Right ventricle myocardium inferior (tissue), 1 donor: ENCODE measurements at places on chromosomes 4 and X. TPM values are rescaled to one million over a fixed set of nuclear protein-coding genes. Genes with fewer than 3 reads are reported as not detected.

GRCh38 chrX:2492531-2493218 lies 8.1 kb downstream of the DHRSX start:
- no peak for DNase-seq

- DNase-seq: no peak
Measured at GRCh38 chr4:76998251-76998901, 48.8 kb downstream of the SEPTIN11 start.

NHSL2 gene
- total RNA-seq: 5.7 TPM

GRCh38 chr4:171561419-171561818 lies 251.8 kb upstream of the GALNTL6 start:
- no peak for DNase-seq

GRCh38 chr4:118889312-118889691 lies 648 bp downstream of the SYNPO2 start:
- no peak for DNase-seq

- no peak for DNase-seq
Measured at GRCh38 chr4:148868191-148868590, 426.0 kb upstream of the NR3C2 start.

GRCh38 chr4:181365671-181366070 lies 877.5 kb upstream of the TENM3 start:
- no peak for DNase-seq

GRCh38 chr4:153210727-153211126 lies 6.5 kb downstream of the TRIM2 start:
- no peak for DNase-seq

DNA sequence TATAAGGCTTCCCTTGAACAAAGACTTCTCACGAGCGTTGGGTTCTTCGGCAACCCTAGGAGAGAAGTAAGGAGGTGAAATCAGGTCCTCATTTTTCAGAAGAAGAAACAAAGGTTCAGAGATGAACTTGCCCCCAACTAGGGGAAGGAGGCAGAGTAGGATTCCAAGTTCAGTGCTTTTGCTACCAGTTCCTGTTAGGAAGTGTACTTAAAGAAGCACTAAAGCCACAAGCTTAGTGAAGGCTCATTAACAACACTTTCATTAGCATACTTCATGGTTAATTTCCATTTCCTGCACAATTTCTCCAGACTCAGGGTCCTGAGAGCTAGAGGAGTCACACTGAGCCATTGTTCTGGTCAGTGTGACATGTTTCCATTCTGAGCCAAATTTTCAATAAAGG lies 52.1 kb downstream of the VSIG4 start:
- no peak for DNase-seq

DNA sequence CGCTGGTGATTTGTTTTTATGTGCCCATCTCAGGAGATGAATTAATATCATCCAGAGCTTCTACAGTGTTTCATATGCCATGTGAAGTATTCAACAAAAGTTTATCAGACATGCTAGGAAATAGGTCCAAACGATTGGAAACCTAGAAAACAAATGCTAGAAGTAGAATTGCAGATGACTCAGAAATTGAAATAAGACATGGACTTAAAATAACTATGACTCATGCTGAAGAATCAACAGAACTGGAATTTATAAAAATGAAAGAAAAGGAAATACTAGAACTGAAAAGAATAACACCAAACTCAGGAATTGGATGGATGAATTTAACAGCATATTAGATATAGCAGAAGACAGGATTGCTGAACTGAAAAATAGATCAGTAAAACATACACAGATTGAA lies 172.7 kb upstream of the GIMD1 start:
- DNase-seq: no peak

XAGE2 gene
- total RNA-seq: not detected

- no peak for DNase-seq
Measured at GRCh38 chr4:62194342-62194741, 994.2 kb downstream of the ADGRL3 start.

- DNase-seq: no peak
Measured at GRCh38 chr4:87056881-87057280, 122.1 kb downstream of the AFF1 start.

DNA sequence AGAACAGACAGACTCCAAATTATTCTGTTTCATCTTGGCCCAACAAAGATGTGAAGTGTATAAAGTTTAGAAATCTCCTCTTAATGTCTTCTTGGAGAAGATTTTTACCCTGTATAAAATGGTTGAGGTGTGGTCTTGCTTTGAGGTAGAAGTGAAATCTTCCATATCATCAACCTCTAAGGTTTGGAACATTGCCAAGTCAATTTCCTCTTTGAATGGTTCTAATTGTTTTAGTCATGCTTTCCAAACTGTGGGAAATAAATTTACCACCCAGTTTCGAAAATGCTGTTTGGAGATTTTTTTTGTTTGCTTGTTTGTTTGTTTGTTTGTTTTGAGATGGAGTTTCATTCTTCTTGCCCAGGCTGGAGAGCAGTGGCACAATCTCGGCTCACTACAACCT lies 174.1 kb upstream of the ADAMTS3 start:
- no peak for DNase-seq

GRCh38 chr4:3283916-3284315 lies 8.9 kb upstream of the RGS12 start:
- DNase-seq: no peak

NPY2R gene
- not detected for total RNA-seq

GRCh38 chrX:37815366-37815765 lies 32.0 kb downstream of the DYNLT3 start:
- no peak for DNase-seq

TRAPPC2 gene
- total RNA-seq: 7.1 TPM

GRCh38 chr4:138789796-138790195 lies 225.8 kb upstream of the NOCT start:
- DNase-seq: no peak

FAM236D gene
- not detected for total RNA-seq

- no peak for DNase-seq
Measured at GRCh38 chr4:27692158-27692557, 831.5 kb downstream of the STIM2 start.

GRCh38 chrX:107619885-107620322 lies 8.4 kb upstream of the PRPS1 start:
- no peak for DNase-seq

FOXR2 gene
- total RNA-seq: not detected

DNA sequence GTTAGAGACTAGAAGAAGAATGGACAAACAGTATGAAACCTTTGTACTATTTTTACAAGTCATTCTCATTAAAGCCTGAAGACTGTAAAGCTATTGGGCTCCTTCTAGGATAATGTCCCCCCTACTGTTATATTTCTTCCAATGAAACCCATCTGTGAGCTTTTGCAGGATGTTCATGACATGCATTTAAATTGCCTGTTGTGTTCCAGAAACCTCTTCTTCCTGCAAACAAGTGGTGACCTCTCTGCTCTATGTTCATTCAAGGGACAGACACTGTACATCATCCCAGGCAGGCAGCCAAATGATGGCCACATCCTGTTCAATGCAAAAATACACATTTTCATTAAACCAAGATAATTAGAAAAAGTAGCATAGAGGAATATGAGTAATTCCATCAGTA lies 128.0 kb downstream of the C4orf33 start:
- no peak for DNase-seq

- DNase-seq: no peak
Measured at GRCh38 chrX:39811376-39811775, 286.4 kb downstream of the BCOR start.

PPP4R3C gene
- total RNA-seq: not detected

DNA sequence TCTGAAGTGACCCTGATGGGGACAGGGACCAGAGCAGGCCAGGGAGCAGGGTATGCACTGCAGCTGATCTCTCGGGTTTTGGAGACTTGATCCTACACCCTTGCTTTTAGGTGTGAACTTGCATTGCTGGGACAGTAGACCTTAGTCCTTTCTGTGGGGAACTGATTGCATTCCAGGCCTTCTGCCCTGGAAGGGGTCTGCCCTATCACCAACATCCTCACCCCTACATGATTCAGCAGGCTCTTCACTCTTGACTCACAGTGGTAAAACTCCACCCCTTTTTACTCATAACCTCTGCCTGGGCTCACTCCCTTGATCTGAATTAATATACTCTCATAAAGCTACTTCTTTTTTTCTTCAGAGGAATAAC lies 6.6 kb upstream of the DDX60L start:
- no peak for DNase-seq

GRCh38 chrX:45807572-45808425 lies 607.1 kb upstream of the DIPK2B start:
- DNase-seq: no peak

DNA sequence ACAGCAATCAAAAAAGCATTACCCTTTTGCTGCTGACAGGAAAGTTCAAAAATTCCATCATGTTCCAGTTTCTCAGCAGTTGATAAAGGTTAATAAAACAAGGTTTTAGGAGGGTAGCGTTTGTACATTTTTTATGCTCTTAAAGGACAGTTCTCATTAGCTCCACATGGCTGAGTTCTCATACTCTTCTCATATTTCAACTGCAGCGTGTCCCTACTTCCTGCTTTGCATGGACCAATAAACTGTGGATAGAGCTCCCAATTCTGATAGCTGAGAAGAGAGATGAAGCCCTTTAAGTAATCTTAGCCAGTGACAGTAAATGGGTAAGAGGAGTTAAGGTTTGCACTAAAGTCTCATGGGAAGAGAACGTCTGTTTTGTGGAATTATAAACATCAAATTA lies 53.5 kb downstream of the SPANXA2 start:
- DNase-seq: no peak

MAGEB10 gene
- not detected for total RNA-seq

DNA sequence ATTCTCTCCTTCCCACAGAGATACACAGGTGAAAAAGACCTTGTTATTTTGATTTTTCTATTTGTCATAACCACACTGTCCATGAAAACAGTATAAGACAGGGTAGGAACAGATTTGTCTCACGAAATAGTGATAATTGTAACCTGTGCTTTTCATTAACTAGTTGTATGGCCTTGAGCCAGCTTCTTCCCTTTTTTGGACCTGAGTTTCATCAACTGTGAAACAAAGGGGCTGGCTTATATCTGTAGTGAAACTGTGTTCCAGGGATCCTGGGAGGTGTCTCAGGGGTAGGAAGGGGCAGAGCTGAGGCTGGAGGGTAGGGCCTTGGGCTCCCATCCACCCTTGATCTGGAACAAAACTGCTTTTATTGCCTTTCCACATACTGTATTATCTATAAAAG lies 50.9 kb downstream of the MED28 start:
- no peak for DNase-seq

DNA sequence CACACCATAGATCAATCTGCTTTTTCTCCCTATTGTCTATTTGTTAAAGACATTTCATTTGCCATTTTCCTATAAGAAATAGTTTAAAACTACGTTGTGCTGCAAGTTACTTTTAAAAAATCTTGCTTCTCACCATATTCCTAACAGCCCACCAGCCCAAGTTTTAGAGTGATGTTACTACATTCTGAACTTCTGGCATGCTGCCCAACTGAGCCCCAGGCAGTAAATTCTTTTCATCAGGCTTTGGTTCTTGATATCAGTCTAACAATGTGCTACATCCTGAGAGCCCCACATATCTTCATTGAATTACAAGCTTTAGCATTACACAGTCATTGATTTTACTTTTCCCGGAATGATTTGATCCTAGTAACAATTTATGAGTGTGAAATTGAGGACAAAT lies 283.8 kb upstream of the IL1RAPL1 start:
- DNase-seq: no peak

DNA sequence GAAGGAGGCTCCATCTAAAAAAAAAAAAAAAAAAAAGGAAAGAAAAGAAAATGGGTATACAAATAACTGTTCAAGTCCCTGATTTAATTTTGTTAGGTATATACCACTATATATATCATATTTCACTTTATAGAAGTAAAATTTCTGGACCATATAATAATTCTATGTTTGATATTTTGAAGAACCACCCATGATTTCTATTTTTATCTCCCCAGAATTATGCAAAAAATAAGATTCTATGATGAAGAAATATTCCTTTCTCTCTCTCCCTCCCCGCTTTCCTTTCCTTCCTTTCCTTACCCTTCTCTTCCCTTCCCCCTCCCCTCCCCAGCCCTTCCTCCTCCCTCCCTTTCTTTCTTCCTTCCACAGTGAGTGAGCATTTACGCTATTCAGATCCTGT lies 337.5 kb upstream of the SPANXN4 start:
- DNase-seq: no peak

IQCM gene
- total RNA-seq: not detected

PCSK1N gene
- total RNA-seq: not detected

PTPN13 gene
- total RNA-seq: 4.5 TPM

GRCh38 chr4:150006197-150006596 lies 72.0 kb upstream of the DCLK2 start:
- no peak for DNase-seq

GRCh38 chr4:8725845-8726244 lies 133.3 kb downstream of the CPZ start:
- DNase-seq: no peak

DNA sequence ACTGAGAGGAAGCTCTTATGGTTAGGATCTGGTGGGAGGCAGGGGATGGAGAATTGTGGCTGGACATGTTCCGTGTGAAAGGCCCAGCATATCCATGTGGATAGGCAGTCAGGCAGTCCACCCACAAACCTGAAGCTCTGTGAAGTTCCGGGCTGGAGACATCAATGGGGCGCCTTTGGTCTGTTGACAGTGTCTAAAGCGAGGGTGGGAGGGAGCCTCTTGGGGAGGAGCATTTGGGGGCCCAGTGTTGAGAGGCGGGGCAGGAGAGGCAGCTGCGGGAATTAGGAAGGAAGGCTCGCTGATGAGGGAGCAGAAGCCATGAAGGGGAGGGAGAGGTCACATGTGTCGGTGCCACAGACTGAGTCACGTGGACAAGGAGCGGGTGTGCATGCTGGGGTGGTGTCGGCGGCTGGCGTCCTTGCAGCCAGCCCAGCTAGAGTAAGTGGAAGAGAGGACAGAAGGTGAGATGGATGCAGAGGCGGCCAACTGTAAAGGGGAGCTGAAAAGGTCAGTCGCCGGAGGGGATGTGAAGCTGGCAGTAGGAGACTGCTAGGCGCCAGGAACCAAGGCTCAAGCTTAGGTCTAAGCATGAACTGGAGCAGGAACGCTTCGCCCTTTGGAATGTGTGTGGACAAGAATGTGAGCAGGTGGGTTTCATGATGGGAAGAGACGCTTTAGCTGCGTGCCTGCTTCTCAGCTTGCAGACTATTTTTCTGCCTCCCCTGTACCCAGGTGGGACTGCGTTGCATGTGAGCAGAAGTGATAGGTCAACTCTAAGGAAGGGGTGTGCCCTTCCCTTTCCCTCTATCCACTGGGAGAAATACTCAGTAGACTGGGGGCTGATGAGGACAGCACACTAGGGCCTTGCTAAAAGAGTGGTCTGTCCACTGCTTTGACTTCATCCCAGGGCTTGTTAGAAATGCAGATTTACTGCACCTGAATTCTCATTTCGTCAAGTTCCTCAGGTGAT lies 44.0 kb upstream of the TLR2 start:
- no peak for DNase-seq

EMCN gene
- total RNA-seq: 46.4 TPM

- no peak for DNase-seq
Measured at GRCh38 chr4:8439914-8440491, 520 bp downstream of the ACOX3 start.

DNA sequence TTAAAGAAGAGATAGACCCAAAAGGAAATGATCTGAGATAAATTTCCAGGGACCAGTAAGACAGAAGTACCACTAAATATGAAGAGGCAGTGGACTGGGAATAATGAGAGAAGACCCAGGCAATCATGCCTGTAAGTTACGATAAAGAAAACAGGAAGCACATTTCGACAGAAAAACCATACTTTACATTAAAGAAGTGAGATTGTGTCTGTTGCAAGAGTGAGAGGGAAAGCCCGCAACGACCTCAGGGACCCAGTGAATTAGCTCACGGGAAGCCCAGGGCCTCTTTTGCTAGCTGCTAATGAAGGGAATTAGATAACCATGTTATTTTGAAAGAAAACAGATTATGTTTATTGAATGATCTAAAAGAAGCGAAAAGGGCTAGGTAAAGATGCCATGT lies 28.9 kb upstream of the ACSL1 start:
- peak; percentile 74 for DNase-seq

- DNase-seq: no peak
Measured at GRCh38 chr4:114264877-114265291, 285.4 kb upstream of the ARSJ start.
